ENCODE measurements at places on chromosomes 16 and 17. TPM values are rescaled to one million over a fixed set of nuclear protein-coding genes. Genes with fewer than 3 reads are reported as not detected.
A peak's percentile ranks its signal among the peaks of the same experiment; 100 is the strongest.

Gene ABCC6
- 1.0 TPM for polyA plus RNA-seq

DNA sequence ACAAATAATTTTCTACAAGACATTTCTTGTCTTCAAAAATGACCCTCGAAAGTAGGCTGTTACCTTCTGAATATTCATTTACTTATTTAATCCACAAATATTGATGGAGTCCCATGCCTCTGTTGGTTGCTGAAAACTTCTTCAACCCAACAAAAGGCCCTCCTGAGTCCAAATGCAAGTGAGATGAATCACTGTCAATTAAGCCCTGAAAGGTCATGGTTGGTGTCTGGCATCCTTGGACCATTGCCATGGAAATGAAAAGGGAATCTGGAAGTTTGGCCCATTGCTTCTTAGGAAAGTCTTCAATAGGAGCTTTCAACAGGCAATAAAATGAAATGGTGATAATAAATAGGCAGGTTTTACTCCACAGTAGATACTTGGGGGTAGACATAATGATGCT lies 364.7 kb upstream of the DYNLRB2 start:
- no peak for DNase-seq

DNA sequence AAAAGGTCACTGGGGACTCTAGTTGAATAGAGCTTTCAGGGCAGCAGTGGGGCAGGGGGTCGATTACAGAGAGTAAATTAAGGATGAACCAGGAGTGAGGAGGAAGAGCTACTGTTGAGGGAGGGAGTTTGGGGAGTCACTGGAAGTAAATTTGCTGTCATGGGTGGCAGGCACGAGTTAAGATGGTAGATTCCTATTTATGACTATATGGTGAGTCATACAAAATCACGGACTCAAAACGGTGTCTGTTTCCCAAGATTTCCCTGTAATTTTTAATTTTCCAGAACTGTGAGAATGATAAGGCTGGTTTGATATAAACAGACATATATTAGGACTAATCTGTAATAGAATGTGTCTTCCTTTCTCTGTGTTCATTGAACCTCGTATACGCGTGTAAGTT lies 287.6 kb upstream of the GOT2 start:
- no peak for DNase-seq

DNA sequence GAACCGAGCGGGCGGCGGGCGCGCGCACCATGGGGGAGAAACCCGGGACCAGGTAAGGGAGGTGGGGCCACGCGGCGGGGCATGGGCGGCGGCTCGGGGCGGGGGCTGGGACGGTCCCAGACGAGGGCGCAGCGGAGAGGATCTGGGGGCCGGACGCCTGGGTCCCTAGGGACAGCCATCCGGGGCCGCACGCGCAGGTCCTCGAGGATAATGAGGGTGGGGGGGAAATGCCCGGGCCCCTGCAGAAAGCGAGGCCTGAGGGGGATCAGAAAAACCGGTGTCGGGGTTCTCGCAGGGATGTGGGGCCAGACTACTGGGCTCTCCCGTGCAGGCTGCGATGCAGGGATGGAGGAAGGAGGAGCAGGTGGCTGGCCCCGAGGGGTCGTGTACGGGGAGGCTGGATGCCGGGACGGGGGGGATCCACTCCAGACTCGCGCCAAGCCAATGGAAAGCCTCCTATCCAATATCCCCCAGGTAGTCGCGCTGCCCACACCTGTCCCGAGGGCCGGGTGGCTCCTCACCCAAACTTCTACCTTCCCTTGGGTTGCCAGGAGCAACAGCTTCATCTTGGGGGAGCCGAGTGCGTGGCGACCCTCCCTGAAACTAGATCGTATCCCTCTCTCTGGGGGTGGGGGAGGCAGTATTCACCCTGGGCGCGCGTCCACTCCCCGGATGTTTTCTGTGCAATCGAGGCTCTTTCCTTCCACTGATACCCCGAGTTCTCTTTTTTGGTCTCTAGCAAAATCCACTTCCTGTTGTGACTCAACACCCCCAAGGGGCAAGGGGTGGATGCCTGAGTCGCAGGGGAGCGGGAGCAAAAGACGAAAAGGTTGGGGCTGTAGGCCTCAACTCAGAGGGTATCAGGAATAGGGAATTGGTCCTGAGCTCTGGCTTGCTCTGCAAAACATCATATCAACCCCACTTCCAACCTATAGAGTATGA lies 532 bp downstream of the ARRB2 start:
- DNase-seq: peak; percentile 50

DNA sequence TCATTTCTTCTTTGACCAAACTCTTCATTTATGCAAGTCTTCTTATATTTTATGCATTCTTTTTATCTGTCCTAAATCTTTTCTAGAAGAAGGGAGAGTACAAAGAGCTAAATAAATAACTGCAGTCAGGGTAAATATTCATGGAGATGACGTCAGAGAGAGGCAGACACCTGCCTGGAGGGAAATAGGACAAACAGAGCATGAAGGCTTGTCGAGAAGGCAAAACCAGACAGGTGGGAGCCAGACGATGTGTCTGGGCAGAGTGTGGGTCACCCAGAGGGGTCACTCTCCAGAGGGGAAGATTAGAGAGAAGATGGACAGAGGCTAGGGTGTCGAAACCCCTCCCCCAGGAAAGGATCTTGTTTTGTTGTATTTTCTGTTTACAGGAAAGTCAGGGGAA lies 78.3 kb upstream of the RPL38 start:
- no peak for DNase-seq

Data from muscle of leg (tissue), 16 donors.